NCI-H146 (cell line): ENCODE measurements at places on chromosomes 4 and X.
A peak's percentile ranks its signal among the peaks of the same experiment; 100 is the strongest.

DNA sequence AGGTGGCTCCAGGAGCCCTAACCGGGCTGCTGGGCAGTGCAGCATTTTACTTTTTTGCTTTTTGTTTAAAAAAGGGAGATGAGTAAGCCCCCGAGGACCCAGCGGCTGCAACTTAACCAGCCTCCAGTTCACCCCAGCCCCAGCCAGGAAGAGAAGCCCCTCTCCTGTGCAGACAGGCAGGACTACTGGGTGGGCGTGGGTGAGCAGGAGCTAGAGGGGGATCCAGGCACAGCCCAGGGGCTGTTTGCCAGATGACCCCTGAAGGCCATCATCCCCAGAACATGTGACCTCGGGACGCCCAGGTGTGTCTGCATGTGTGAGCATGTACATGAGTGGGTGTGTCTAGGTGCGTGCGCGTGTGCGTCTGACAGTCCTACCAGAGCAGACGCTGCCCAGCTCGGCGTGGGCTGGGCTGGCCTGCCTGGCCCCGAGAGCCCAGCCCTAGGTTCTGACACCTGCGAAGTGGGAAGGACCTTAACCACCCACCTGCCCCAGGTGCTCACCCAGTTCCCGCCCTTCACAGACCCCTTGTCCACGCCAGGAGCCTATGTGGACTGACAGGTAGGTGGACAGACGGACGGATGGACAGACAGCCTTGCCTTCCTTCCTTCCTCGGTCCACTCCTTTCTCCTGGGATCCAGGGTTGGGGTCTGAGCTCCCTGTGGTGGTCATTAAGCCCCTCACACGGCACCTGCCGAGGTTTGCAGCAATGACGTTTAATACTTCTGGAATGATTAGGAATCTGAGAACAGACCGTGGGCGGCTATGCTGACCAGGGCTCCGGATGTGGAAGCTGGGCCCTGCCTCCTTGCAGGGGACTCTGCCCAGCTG is 7.8 kb upstream of the HAUS3 start:
- DNase-seq: no peak

GRCh38 chr4:24632011-24632410 is 47.7 kb upstream of the DHX15 start:
- no peak for DNase-seq

DNA sequence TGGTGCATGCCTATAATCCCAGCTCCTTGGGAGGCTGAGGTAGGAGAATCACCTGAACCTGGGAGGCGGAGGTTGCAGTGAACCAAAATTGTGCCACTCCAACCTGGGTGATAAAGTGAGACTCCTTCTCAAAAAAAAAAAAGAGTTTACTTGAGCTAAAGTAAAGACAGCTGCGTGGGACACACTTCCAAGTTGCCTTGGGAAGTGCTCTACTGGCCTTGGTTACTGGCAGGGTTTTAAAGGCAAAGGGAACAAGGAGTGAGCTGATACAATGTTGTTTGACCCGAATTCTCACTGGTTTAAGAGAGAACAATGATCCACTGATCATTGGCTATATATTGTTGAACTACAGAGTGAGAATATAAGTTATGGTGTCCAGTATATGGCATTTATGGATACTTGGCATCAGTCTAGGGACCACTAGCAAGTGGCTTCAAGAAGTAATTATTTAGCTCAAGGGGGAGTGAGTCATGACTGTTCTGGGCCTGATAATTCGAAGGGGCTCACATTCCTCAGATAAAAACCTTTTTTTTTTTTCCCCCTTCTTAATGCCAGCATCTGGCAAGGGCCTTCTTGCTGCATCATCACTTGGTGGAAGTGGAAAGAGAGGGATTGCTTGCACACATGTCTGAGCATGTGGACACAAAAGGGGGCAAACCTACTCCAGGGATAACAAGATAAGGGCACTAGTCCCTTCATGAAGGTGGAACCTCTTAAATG is 32.3 kb downstream of the GRK4 start:
- no peak for DNase-seq

DNA sequence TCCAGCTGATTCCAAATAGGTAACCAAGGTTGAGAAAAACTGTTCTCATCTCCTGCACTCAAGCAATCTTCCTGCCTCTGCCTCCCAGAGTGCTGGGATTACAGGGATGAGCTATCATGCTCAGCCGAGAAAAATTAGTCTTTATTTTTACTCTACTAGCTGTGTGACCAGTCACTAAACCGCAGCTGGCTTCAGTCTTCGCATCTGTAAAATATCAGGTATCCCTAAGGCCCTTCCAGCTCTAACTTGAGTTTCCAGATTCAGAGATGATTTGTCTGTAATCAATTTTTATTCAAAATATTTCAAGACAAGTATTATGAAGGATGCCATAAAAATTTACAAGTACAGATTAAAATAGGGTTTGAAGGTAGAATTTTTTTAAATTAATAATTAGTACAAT is 3.5 kb downstream of the ADH6 start:
- no peak for DNase-seq

DNA sequence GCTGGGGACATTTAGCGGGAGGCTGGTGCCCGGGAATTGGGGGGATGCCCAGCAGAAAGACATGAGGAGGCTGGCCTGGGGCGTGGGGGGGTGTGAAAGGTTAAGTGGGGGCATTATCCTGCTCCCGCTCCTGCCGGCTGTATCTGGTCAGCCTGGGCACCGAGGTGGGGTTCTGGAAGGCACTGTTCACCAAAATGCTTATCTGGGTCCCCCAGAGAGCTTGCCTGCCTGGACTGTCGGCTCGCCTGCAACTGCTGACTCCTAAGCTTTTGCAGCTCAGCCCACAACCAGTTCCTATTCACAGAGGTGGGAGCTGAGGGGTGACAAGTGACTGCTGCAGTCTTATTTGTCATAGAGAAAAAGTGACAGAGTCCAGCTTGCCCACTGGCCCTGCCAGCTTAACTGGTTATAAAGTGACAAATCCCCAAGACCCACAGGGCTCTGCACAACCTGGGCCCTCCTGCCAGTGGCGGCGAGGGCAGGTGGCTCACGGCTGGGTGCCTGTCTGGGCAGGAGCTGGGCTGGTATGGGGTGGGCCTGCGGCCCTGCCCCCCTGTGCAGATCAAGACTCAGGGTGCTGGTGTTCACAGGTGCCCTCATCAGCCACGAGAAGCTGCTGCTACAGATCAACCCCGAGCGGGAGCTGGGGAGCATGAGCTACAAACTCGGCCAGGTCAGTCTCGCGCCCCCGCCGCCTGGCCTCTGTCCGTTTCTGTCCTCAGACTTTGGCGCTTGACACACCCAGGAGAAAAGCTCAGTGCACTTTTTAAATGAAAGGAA is 23.7 kb upstream of the MSANTD1 start:
- no peak for DNase-seq

GRCh38 chr4:109698656-109699055 is 4.6 kb downstream of the CASP6 start:
- no peak for DNase-seq

DNA sequence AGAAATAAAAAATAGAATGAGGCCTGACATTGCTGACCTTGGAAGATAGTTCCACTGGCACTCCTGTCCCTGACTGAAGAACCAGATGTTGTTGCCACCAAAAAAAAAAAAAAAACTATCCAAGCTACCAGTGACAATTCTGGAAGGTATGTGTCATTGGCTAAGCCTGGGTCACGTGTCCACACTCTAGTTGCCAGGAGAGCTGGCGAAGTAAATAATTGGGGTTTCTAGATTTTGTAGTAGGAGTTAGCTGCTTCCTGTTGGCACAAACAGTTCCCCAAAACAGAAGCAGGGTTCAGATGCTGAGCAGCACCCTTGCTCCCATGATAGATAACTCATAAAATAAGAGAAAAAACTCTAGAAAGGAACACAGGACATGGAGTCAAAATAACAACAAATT is 20.5 kb downstream of the MND1 start:
- no peak for DNase-seq

DNA sequence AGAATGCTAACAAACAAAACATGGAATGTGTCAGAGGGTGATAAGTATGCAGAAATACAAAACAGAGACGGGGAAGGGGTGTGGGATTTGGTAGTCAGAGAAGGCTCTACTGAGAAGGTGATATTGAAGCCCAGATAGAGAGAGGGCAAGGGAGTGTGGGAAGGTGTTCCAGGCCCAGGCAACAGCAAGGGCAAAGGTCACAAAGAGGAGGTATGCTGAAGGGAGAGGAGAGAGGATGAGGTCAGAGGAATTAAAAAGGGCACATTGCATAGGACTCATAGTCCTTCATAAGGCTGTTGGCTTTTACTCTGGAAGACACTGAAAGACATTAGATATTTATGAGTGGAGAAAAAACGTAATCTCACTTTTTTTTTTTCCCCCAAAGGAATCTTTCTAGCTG is 82.6 kb upstream of the TNIP3 start:
- no peak for DNase-seq

GRCh38 chr4:153266988-153267387 is 62.7 kb downstream of the TRIM2 start:
- no peak for DNase-seq

GRCh38 chr4:77617203-77617602 is 11.6 kb downstream of the CXCL13 start:
- DNase-seq: no peak

DNA sequence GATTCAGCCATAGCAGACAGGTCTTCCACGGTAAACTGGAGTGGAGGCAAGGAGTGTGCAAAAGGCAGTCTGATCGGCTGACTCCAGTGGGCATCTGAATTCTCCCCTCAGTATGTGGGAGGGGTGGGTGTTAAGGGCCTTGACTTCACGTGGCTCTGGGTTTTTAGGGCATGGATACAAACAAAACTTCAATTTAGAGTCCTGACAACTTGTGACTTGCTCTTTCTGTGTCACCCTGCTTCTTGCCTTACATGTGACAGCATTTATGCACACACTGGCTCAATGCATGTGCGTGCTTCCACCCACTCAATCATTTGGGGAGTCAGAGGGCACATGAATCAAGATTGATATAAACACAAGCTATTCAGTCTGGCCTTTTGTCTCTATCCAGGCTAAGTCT is 17.5 kb downstream of the PLP1 start:
- no peak for DNase-seq

- no peak for DNase-seq
Measured at GRCh38 chr4:15420642-15421041, 7.2 kb upstream of the C1QTNF7 start.

DNA sequence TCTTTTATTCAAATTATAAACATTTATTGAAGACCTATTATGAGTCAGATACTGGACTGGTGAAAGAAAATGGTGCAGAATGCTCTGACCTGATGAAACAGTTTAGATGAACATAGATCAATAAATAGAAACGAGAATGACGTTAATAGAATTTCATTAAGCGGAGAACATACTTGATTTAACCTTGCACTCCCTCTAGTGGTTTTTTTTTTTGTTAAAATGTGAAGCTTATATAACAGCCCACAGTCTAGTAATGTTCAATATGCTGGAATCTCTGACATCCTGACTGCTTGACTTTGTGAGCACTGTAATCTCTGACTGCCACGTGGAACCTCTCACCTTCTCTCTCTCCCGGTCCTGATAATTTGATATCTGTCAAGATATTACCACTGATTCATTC is 32.3 kb downstream of the HDAC8 start:
- DNase-seq: peak; percentile 23

DNA sequence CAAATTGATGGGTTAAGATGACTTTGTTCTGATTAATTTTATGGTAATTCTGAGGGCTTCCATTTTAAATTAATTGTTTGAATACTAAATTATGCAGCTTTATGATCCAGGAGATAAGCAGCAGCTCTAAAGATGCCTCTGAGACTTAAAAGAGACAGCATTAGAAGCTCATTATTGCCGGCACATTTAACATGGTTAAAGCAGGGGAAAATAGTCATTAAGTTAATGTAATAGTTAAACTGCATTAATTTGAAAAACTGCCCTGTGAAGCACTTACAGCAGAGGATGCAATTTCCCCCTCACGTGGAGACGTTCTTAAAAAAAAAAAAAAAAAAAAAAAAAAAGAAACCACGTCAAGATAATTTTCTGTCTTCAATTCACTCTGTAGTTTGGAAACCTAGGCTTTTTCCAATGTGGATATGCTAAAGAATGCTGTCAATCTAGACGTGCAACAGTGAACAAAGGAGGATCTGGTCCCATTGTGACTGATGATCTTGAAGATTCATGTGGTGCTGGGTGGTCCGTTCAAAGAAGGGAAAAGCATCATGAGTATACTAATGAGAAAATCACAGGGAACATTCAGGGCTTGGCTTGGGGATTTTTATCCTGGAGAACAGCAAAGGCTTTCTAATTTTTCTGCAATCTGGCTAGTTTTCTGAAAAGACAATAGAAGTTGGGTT is 440.6 kb upstream of the HS3ST1 start:
- no peak for DNase-seq

- no peak for DNase-seq
Measured at GRCh38 chrX:38126179-38126578, 94.5 kb downstream of the SRPX start.

DNA sequence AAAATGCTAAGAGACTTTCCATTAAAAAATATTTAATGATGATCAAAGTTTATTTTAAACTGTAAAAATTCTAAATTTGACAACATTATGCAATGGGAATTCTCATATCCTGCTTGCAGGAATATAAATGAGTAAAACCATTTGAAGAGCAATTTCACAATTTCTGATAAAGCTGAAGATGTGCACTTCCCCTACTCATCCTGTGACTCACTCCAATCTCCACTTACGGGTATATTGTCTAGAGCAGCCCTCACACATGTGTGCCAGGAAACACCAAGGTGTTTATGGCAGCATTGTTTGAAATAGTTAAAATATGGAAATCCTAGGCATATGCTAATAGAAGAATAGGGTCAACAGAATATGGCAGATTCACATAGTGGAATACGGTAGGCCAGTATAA is 158.4 kb downstream of the PDHA2 start:
- DNase-seq: no peak

- no peak for DNase-seq
Measured at GRCh38 chr4:38723726-38724474, 58.9 kb downstream of the TLR10 start.

GRCh38 chr4:53432528-53433424 is 55.3 kb downstream of the FIP1L1 start:
- DNase-seq: no peak

GRCh38 chr4:55765070-55765469 is 54.5 kb upstream of the EXOC1L start:
- DNase-seq: peak; percentile 33

GRCh38 chr4:2009651-2010233 is 968 bp upstream of the NELFA start:
- DNase-seq: peak; percentile 77

- DNase-seq: peak; percentile 0
Measured at GRCh38 chr4:146916479-146917076, 29.1 kb downstream of the TTC29 start.

DNA sequence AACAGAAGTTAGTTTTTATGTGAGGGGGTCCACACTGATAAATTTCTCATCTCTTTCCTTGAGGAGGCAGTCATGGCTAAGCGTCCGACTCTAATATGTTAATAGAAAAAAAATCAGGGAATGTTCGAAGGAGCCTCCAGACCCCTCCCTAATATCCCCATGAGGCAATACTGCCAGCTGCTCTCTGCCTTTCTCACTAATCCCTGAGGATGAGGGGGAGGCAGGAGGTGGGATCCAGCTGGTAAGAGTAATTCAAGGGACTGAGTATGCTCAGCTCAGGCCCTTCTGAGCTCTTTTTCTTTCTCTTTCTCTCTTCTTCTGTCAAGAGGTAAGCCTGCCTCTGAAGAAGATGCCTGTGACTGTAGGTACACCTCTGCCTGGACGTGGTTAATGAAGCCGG is 51.7 kb downstream of the PIR start:
- no peak for DNase-seq

GRCh38 chr4:39697740-39698423 is at the start of gene UBE2K:
UBE2K (plus strand) TSS chr4:39698136; CDS start chr4:39698328, 192 bp downstream.
- DNase-seq: peak; percentile 90

- DNase-seq: peak; percentile 12
Measured at GRCh38 chr4:185134307-185134869, 8.7 kb upstream of the SLC25A4 start.
